Fibroblast of skin of left biceps (primary cell): ENCODE measurements at places on chromosomes 16 and 17.

DNA sequence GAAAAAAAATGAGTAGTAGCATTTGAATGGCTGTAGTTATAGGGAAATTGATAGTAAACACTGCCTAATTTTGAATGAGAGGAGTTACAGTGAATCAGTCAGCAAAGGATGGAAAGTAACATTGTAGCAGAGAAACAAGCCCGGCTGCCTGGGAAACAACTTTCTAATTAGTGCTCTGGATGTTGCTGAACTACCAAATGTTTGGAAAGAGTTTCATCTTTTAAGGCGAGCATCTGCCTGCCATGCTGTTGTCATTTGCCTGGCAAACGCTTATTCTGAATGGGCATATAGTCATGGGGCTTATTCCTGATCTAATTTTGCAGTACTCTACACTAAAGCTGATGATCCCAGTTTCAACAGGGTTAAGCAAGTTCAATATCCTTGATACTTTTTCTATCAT lies 138.6 kb downstream of the CDH11 start:
- no peak for DNase-seq

GRCh38 chr16:88773812-88774291 lies 11.2 kb downstream of the PIEZO1 start:
- DNase-seq = no peak

DNA sequence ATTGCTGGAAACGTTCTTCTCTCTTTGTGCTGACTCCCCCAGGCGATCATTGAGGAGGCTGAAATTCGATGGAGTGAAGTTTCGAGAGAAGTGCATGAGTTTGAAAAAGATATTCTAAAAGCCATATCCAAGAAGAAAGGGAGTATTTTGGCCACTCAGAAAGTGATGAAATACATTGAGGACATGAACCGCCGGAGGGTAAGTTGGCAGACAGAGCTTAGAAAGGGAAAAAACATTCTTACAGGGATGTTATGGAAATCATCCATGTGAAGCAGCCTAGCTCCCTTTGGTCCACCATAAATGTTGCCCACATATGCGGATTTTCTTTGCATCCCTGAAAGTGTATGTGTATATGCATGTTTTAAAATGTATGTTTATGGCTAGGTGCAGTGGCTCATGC lies 36.5 kb downstream of the PRSS54 start:
- no peak for DNase-seq

GRCh38 chr16:10390867-10391266 lies 5.0 kb downstream of the ATF7IP2 start:
- DNase-seq = no peak
